ENCODE measurements at places on chromosomes 4 and X.

DNA sequence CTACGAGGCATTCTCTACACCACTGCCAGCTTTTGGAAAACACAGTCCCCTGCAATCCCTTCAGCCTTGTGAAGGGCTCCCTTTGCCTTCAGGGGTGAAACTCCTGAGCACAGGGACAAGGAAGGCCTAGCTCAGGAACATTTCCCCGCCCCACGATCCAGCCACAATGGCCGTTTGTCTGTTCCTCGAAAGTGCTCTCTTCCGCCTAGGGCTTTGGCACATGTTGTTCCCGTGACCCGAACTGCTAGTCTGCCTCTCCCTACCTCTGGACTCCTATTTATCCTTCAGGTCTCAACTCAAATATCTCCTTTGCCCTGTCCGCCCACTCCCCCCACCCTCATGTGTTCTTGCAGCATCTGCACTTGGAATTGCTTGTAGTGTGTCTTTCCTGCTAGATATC lies 12.1 kb downstream of the FGD1 start:
- DNase-seq: peak; percentile 28

GRCh38 chr4:146040623-146041022 lies 102.0 kb upstream of the ZNF827 start:
- no peak for DNase-seq

DNA sequence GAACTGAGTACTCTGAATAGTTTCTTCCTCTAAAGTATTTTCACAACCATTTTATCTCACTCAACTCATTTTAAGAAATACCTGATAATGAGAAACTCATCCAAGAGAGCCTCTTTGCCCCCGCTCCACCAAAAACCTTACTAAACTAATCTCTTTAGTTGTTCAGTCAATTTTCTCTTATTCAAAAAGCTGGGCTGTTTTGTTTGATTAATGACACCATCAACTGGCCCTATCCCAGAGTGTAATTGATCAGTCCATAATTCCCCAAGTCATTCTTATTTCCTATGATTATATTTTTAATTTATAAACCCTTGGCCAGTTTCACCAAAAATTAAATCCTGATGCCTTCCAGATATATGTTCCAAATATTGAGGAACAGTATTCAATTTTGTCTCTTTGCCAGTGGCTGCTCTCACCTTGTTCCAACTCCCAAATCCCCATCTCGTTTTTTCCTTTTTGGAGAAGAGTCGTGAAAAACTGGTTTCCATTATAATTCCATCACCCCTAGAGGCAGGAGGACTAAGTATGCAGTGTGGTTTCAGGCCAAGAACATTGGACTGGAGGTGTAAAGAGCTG lies 10.4 kb downstream of the LIMCH1 start:
- no peak for DNase-seq

- DNase-seq: no peak
Measured at GRCh38 chrX:131402124-131402811, 113.2 kb upstream of the IGSF1 start.

GRCh38 chr4:74330295-74330750 lies 22.1 kb downstream of the EPGN start:
- no peak for DNase-seq

- DNase-seq: no peak
Measured at GRCh38 chrX:114650351-114650750, 66.5 kb downstream of the HTR2C start.

- DNase-seq: no peak
Measured at GRCh38 chr4:5755679-5756078, 44.7 kb downstream of the EVC start.

GRCh38 chrX:154441984-154442707 lies 1.8 kb upstream of the FAM50A start:
- no peak for DNase-seq

DNA sequence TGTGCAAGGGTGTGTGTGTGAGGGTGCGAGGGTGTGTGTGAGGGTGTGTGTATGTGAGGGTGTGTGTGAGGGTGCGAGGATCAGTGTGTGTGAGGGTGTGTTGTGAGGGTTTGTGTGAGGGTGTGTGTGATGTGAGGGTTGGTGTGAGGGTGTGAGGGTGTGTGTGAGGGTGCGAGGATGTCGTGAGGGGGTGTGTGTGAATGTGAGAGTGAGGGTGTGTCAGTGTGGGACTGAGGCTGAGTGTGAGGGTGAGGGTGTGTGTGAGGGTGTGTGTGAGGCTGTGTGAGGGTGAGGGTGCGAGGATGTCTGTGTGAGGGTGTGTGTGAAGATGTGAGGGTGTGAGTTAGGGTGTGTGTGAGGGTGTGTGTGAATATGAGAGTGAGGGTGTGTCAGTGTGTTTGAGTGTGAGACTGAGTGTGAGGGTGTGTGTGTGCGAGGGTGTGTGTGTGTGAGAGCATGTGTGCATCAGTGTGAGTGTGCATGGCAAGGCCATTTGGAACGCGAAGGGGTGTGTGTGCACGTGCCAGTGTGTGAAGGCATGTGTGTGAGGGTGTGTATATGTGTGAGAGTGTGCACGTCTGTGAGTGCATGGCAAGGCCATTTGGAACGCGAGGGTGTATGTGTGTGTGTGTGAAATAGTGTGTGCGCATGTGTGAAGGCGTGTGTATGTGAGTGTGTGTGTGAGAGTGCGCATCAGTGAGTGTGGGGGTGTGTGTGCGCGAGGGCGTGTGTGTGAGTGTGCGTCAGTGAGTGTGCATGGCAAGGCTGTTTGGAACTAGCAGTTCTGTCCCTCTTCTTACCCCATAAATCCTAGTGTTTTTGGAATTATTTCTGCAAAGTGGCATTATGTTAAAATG lies 69.8 kb downstream of the RGS12 start:
- DNase-seq: no peak

GRCh38 chrX:150543230-150544155 lies 24.9 kb upstream of the MTM1 start:
- DNase-seq: no peak

GRCh38 chr4:120202222-120202621 lies 135.6 kb upstream of the MAD2L1 start:
- no peak for DNase-seq

- DNase-seq: peak; percentile 21
Measured at GRCh38 chrX:151974336-151975227, at the start of gene GABRE. GABRE (minus strand) TSS chrX:151974676; CDS start chrX:151974625, 51 bp downstream.

DNA sequence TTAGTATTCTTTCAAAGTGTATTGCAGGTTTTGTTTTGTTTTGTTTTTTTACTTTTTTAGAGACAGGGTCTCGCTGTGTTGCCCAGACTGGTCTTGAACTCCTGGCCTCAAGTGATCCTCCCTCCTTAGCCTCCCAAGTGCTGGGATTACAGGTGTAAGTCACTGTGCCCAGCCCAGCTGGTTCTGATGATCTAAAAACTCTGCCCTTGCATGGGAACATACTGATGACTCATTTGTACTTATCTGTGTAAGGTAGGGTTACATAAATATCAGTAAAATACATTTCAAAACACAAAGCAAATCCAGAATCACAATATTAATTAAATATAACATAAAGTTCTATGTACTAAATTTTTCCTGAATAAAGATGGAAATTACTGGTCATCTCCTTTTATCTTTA lies 7.4 kb upstream of the SLC9B1 start:
- DNase-seq: no peak

DNA sequence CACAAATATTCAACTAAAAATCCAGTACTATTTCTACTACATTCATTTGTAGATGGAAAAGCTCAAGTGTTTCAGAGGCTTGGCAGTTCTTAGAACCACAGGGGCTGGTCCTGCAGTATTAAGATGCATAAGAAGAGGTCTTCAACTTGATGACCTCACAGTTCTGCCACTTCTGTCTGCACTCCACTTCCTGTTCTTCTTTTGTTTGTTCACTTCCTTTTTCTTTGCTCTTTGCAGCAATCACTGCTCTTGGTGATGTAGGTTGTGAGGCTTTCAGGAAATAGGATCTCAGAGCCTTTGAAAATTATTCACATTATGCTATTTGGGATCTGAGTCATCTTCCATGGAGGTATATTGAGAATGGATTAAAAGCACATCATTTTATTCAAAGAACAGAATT lies 602.0 kb upstream of the CPEB2 start:
- no peak for DNase-seq

- no peak for DNase-seq
Measured at GRCh38 chr4:127203562-127204200, 429.1 kb upstream of the INTU start.

- peak; percentile 5 for DNase-seq
Measured at GRCh38 chr4:39464886-39465501, 6.1 kb downstream of the LIAS start.

DNA sequence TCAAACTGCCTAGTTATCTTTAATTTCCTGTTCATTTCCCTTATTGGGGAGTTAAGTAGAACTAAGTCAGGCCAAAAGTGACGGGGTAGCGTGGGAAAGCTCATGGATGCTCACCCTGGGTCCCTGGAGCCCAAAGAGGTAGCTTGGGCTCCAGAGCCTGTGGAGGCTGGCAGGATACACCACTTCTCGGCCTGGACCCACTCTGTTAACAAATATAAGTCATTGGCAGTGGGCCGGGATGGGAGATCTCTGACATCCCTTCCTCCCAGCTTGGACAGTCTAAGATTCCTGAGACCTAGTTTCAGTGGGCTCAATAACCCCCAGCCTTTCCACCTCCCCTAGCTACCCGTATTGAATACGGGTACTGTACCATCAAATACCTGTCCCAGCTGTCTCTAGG lies 106.1 kb downstream of the EFNB1 start:
- DNase-seq: no peak

DNA sequence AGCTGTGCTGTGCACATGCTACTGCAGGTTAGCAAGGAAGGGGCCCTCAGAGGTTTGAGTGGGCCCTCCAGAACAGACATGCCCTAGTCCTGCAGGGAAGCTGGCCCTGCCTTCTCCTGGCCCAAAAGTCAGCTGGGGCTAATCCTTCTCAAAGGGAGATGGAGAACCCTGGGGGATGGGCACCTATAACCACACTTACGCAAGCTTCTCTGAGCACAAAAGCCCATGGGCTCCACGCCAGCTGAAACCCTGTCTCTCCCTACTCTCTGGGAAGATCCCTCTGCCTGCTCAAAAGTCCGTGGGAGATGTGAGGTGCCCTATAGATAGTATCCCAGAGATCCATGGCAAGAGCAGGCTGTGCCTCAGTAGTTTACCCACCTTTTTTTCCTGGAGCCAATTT lies 58.9 kb upstream of the DKK2 start:
- DNase-seq: no peak

DNA sequence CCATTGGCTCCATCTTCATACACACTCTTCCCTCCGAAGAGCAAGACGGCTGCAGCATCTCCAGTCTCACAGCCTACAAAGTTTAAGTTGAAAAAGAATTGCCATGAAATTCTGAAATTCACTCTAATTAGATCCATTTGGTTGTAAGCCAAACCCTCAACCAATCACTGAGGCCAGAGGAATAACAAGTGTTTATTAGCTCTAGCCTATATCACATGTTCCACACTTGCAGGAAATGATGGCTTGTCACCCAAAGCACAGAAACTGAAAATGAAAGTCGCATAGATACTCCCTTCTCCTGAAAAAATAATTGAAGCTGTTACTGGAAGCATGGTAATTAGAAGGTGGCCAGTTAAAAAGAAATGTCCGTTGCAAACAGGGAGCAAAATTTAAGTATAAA lies 1071.8 kb downstream of the CCSER1 start:
- no peak for DNase-seq

DNA sequence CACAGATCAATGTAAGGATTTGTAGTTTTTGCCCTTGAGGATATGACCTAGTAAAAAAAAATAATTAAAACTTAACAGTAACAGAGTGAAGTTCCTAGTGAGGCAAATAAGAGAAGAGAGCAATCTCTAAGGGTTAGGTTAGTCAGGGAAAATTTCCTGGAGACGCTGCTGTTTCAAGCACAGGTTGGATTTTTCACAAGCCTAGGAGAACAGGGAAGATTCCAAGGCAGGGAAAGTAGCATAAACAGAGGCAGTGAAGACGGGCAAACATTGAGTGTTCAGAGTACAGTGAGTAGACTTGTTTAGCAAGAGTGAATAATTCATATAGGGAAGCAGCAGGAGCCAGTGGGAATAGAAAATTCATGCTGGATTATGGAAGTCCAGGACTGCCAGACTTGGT lies 212.8 kb downstream of the SPANXN3 start:
- DNase-seq: no peak

- no peak for DNase-seq
Measured at GRCh38 chr4:14264437-14264836, 636.9 kb upstream of the BOD1L1 start.

All from NCI-H526 (cell line).